Right ventricle myocardium inferior (tissue), 1 donor: ENCODE measurements at places on chromosomes 6 and 20.
A peak's percentile ranks its signal among the peaks of the same experiment; 100 is the strongest.

- DNase-seq: no peak
Measured at GRCh38 chr6:87714093-87714842, 12.2 kb upstream of the AKIRIN2 start.

- DNase-seq: no peak
Measured at GRCh38 chr20:58003525-58003924, 224.9 kb downstream of the ANKRD60 start.

GRCh38 chr6:7909323-7910276 lies 988 bp downstream of the TXNDC5 start:
- peak; percentile 75 for DNase-seq

GRCh38 chr6:41200296-41200900 lies 551 bp downstream of the TREML2 start:
- DNase-seq: peak; percentile 85

DNA sequence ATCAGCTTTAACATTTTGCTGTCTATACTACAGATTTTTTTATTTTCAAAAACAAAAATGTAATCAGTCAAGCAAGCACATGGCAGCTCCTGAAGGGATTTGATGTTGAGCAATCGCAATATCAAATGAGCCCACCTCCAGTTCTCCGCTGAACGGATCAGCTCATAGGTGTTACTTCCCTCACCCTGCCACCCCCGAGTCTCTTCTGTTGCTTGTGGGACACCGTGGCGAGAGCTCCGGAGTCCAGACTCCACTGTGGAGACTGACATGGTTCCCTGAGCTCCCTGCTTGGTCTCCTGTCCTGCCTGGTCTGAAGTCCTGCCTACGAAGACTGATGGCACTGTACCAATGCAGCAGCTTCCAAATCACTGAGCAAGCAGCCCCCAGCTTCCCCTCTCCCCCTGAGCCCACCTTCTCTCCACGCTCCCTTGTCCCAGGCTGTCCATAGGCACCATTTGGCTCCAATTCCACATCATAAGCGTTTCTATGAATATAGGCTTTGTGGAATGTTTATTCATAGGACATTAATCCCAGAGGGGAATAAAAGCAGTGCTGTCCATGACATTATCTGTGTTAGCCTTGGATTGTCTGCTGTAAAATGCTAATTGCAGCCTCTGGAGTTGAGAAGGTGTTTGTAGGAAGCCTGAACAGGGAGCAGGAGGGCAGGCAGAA lies 162.2 kb downstream of the LY86 start:
- DNase-seq: no peak

- no peak for DNase-seq
Measured at GRCh38 chr6:56482525-56482924, 160.2 kb downstream of the DST start.

GRCh38 chr6:130020073-130020906 lies 1.9 kb downstream of the L3MBTL3 start:
- DNase-seq: peak; percentile 75
